ENCODE measurements at places on chromosomes 6 and 20.
A peak's percentile ranks its signal among the peaks of the same experiment; 100 is the strongest.

DNA sequence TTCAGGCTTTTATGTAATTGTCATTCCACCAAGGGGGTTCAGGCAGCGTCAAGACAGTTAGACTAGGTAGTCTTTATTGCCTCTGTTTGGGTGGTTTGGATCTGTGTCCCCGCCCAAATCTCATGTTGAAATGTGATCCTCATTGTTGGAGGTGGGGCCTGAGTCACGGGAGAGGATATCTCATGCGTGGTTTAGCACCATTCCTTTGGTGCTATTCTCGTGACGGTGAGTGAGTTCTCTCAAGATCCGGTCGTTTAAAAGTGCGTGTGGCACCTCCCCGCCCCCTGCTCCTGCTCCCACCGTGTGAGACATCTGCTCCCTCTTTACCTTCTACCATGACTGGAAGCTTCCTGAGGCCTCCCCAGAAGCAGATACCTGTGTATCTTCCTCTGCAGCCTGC lies 51.3 kb upstream of the FOXC1 start:
- DNase-seq, result no peak

GRCh38 chr20:6026051-6026450 lies 27.8 kb downstream of the LRRN4 start:
- DNase-seq, result no peak

DNA sequence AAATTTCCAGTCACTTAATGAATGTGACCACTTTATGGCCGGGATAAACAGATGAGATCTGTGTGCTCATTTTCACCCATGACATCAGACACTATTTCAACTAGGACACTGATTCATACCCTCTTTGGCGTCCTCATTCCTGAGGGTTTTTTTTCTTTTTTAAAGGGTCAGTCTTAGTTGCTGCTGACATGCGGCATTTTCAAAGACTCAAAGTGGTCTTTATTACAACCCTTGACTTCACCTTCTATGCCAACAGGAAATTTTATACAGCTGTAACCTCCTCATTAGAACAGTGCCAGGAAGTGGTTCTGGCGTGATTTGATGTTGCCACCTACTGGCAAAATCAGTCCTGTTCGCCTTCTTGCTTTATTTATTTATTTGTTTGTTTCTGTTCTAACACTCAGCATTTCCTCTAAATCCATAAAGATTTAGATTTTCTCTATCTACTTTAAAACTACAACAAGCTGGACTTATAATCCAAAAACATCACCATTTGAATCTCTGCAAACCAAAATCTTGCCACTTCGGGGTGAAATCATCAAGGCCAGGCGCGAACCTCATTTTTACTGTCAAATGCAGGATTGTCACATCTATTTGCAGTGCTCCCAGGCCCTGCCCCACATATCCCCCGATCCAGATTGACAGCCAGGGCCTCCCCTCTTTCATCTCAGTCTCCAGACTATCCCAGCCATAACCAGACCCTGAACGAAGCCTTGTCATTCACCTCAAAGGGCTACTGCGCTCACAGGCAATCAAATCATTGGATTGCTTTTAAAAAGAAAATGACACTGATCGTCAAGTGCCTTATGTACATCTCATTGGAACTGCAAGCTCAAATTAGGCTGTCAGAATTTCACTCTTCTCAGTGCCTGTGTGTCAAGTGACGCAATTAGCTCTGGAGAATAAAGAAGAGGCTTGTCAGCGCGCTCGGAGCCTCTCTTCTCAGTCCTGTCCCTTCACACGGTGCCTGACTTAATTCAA lies 77.5 kb downstream of the C6orf118 start:
- no peak for DNase-seq

DNA sequence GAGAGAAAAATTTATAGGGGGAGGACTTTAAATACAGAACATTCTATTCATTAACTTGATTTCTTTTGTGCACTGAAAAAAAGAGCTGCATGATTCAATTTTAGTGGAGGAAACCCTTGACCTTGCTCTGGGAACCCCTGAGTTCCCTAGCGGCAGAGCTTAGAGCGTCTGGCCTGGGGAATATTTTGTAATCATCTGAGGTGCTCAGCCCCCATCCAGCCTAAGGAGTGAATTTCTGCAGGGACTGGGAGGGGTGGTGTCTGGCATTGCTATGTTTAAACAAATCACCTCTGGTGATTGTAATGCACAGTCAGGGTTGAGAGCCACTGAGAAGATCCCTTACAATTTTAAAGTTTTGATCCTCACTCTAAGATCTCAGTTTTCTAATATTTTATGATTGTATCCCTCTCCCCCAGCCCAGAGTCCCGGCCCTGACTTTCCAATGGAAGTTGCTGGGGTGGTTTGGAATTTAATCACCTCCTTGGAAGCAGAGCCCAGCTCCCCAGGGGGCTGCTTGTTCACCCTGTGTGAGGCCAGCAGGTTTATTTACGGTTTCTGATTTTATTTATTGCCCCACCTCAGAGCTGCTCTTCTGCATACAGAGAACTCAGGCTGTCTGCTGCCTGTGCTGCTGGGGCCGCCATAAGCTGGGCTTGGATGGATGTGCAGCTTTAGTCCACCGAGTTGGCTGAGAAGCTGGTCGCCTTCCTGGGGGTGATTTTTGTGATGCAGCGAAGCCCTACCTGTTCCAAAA lies 263.1 kb downstream of the LRFN2 start:
- no peak for DNase-seq

DNA sequence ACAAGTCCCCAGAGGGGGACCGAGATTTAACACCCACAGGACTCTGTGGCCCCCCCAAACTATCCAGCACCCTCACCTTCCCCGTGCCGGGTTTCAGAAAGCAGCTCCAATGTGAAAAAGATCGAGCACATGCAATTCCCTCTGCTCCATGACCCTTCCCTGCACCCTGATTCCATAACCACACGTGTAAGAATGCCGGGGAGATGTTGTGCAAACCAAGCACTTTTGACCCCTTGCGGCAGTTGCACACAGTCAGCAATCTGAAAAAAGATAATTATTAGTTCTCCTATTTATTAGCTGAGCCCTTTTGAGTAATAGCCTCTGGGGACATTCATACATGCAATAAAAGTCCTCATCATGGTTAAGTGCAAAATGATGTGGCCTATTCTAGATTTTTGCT lies 13.0 kb downstream of the FOXQ1 start:
- DNase-seq, result no peak

- DNase-seq, result no peak
Measured at GRCh38 chr6:97917369-97917768, 634.4 kb upstream of the MMS22L start.

GRCh38 chr6:23394681-23395080 lies 731.3 kb upstream of the NRSN1 start:
- DNase-seq, result no peak

DNA sequence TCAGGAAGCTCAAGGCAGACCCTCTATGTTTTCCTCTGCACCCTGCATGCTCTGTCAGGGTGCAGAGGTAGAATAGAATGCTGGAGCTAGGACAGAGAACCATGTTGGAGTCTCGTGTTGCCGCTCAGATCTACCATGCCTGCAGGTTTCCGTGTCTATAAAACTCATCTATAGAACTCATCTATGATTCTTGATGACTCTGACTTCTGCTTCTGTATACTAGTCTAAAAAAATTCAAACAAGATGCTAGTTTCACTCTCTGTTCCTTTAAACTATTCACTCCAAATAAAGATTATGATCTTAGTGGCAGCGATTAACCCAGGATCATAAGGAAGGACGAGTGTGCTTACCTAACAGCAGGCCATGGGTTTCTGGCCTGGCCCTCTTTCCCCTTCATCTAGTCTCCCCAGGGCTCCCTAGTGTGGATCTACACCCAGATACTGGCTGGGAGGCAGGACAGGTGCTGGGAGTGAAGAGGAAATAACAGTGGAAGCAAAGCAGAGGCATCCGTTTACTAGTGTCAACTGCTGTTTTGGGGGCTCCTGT lies 162.7 kb upstream of the SUPT3H start:
- no peak for DNase-seq

- no peak for DNase-seq
Measured at GRCh38 chr6:11009353-11009752, 34.8 kb downstream of the ELOVL2 start.

DNA sequence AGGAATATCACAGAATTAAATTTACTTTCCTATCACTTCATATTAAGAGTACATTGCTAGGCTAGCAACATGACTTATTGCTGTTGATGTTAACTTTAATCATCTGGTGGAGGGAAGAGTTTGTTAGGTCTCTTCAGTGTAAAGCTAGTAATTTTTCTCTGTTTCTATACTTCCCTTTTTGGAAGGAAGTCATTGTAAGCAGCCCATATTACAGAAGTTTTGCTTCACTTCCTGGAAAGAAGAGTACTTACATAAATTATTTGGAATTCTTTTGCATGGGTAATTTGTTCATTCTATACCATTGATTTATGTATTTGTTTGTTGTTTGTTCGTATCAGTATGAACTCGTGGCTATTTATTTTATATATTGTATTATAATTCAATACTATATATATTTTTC lies 405.2 kb downstream of the RFPL4B start:
- DNase-seq, result no peak

GRCh38 chr20:16761305-16761829 lies 13.2 kb downstream of the OTOR start:
- peak; percentile 24 for DNase-seq

- no peak for DNase-seq
Measured at GRCh38 chr20:15570156-15570555, 1003.1 kb downstream of the KIF16B start.

GRCh38 chr6:45584127-45584526 lies 206.4 kb upstream of the SUPT3H start:
- no peak for DNase-seq

GRCh38 chr6:111265842-111266241 lies 178.5 kb downstream of the SLC16A10 start:
- no peak for DNase-seq

GRCh38 chr20:14885661-14886060 lies 548.2 kb upstream of the FLRT3 start:
- no peak for DNase-seq

DNA sequence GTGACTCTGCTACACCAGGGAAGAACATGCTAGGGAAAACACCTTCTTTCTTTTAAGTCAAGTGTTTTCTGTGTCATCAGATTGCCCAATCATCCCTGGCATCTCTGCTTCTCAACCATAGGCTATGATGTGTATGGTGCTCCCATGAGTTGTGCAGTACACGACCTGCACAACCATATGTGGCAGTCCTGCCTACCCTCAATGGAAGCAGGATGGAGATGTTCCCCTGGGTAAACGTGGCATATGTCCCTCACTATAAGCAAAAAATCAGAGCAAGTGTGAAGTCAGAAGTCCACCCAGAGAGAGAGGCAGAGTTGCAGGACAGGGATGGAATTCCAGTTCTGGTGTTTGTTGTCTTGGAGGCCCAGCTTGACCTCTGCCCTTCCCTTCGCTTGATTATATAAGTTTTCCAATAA lies 10.3 kb upstream of the SNHG17 start:
- DNase-seq, result no peak

GRCh38 chr6:12051861-12052368 lies 39.8 kb downstream of the HIVEP1 start:
- no peak for DNase-seq

DNA sequence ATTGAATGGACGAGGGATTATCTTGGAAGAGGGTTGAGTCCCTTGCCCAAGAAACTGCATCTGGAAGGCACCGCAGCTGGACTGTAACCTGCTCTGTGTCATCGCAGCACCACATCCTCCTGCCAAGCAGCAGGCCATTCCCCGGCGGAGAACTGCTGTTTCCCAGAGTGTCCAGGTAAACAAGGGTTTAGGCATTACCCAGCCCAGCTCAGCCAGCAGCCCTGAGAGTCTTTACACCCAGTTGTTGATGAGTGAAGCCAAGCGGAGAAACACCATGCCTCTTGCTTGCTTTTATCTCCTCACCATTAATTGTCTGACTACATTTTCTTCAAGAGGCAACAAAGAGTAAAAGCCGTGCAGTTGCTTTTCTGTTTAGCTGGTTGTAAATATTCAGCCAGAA lies 104.1 kb downstream of the CDH4 start:
- no peak for DNase-seq

- no peak for DNase-seq
Measured at GRCh38 chr6:122129313-122130025, 270.0 kb upstream of the HSF2 start.
